ENCODE measurements at places on chromosomes 4 and X. TPM values are rescaled to one million over a fixed set of nuclear protein-coding genes. Genes with fewer than 3 reads are reported as not detected.

GRCh38 chrX:153674219-153674851, 722 bp upstream of the PNCK start:
- H3K27me3 ChIP-seq, result no peaks in the 10 kb centered on the region
- H3K36me3 ChIP-seq, result no peaks in the 10 kb centered on the region
- no peaks in the 10 kb centered on the region for H3K4me1 ChIP-seq
- no peak overlapping the region for H3K4me3 ChIP-seq
- no peak overlapping the region for H3K27ac ChIP-seq

- H3K27ac ChIP-seq, result no peak overlapping the region
- DNase-seq, result no peak
Measured at GRCh38 chrX:132045456-132045855, 22.4 kb downstream of the STK26 start.

- no peaks in the 10 kb centered on the region for H3K27me3 ChIP-seq
- no peak overlapping the region for H3K4me3 ChIP-seq
- no peaks in the 10 kb centered on the region for H3K36me3 ChIP-seq
- H3K4me1 ChIP-seq, result no peaks in the 10 kb centered on the region
Measured at GRCh38 chrX:148337873-148338272, 162.5 kb upstream of the AFF2 start.

DNA sequence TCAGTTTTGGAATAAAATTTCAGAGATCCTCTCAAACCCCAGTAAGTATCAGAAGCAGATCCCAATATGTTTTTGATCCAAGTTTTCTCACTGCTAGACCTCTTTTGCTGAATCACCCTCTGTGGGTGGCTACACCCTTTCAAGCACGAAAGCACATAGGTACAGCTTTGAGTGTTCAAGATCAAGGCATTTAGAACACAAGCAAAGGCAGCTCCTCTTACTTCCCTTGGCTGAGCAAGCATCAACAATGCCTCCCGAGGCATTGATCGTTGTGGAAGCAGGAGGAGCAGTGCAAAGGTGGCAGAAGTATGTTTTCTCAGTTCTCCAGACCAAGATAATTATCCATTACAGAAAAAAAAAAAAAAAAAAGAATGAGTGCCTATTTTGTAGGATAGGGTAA, 72.0 kb upstream of the TSPAN7 start:
- H3K4me3 ChIP-seq, result no peak overlapping the region
- DNase-seq, result no peak
- peaks cover 7% of the 10 kb centered on the region for H3K27me3 ChIP-seq
- no peaks in the 10 kb centered on the region for H3K4me1 ChIP-seq
- H3K27ac ChIP-seq, result no peak overlapping the region

DNA sequence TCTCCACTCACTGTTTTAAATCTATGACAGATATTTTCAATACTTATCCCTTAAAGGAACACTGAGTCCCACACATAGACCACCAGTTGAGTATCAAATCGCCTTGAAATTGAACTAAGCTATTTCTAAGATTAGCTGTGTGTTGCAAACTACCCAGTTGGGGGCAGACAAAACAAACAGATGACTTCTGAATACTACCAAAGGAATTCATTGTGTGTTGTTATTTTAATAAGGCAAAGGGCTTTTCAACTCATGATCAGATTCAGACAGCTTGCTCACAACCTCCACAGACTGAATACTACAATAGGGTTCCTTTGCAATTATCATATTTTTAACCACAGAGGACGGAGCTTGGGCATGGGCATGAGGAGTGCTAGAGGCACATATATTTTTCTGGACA, 283.0 kb upstream of the GPC4 start:
- H3K4me1 ChIP-seq, result peaks cover 17% of the 10 kb centered on the region
- H3K27ac ChIP-seq, result no peak overlapping the region
- H3K27me3 ChIP-seq, result no peaks in the 10 kb centered on the region
- no peak overlapping the region for H3K4me3 ChIP-seq
- H3K36me3 ChIP-seq, result no peaks in the 10 kb centered on the region
- DNase-seq, result peak; percentile 60

- H3K4me3 ChIP-seq, result no peak overlapping the region
- H3K36me3 ChIP-seq, result peaks cover 4% of the 10 kb centered on the region
- H3K27ac ChIP-seq, result no peak overlapping the region
- H3K27me3 ChIP-seq, result no peaks in the 10 kb centered on the region
- no peaks in the 10 kb centered on the region for H3K4me1 ChIP-seq
Measured at GRCh38 chrX:51813886-51814460, 70.7 kb downstream of the GSPT2 start.

DNA sequence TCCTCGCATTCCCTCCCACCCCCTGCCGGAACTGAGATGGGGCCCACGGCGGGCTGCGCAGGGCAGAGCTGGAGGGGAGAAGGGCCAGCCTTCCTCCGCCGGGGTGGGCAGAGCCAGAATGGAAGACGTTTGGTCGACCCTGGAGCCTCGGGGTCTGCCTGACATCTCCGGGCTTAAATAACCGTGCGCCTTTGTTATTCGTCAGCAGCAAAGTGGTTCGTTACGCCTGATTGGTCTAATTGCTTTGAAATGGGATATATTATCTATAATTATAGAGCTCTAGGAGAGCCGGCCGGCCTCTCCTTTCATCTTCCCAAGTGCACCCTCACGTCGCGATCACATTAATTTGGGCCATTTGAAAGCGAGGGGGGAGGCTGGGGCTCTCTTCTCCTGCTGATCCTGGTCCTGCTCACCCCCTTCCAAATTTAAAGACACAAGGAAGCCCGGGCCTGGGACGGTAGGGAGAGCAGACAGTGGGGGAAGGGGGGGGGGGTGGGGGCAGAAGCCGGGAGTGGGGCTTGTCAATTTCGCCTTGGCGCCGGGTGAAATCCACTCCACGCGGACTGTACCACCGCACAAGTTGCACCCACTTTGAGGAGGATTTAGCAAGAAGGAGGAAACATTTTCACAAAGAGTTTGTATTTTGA, 4.7 kb upstream of the MSX1 start:
- H3K27me3 ChIP-seq, result peaks cover 25% of the 10 kb centered on the region
- no peak overlapping the region for H3K4me3 ChIP-seq
- no peak overlapping the region for H3K27ac ChIP-seq
- H3K4me1 ChIP-seq, result no peaks in the 10 kb centered on the region
- no peak for DNase-seq

- no peaks in the 10 kb centered on the region for H3K27me3 ChIP-seq
- no peak overlapping the region for H3K27ac ChIP-seq
- H3K36me3 ChIP-seq, result no peaks in the 10 kb centered on the region
- no peak overlapping the region for H3K4me3 ChIP-seq
- no peaks in the 10 kb centered on the region for H3K4me1 ChIP-seq
Measured at GRCh38 chr4:13762130-13762529, 134.6 kb upstream of the BOD1L1 start.

DNA sequence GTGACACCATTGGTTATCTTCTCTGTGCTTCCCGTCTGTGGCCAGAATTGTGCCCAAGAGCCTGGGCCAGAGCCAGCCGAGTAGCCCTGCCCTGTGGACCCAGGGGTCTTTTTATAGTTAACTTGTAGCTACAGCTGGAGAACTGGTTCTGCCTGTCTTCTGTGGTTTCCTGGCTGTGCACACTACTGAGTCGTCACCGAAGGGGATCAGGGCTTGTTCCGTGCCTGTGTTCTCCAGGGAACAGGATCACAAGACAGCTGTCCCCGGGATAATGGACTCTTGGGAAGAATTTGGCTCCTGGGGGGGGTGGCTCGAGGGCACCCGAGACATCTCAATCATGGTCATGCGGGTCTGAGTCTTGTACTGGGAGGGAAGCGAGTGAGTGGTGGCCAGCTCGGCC, 22.1 kb upstream of the OPN1LW start:
- DNase-seq, result peak; percentile 83
- peaks cover 32% of the 10 kb centered on the region for H3K4me1 ChIP-seq
- H3K27me3 ChIP-seq, result no peaks in the 10 kb centered on the region
- peak overlapping the region; percentile 71 for H3K27ac ChIP-seq
- H3K4me3 ChIP-seq, result no peak overlapping the region

- no peak overlapping the region for H3K4me3 ChIP-seq
Measured at GRCh38 chr4:113951263-113951662, 28.2 kb downstream of the ARSJ start.

DNA sequence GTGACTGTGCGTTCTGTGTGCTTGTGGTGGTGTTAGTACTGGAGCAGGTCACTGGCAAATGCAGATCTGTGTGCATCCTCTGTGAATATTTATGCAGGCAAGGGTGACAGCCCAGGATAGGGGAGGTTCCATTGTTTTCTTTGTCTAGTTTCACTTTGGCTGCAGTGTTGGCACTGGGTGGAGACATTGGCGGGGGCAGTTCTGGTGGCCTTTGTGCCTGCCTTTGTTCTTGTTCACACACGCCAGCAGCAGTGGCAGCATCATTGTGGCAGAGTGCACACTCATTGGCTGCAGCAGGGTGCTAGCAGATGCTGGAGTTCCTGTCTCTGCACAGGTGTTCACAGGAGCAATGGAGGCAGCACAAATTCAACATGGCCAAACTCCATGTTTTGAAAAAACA, 495.3 kb downstream of the UBE2NL start:
- no peaks in the 10 kb centered on the region for H3K27me3 ChIP-seq
- no peaks in the 10 kb centered on the region for H3K36me3 ChIP-seq
- no peak for DNase-seq
- no peaks in the 10 kb centered on the region for H3K4me1 ChIP-seq
- H3K27ac ChIP-seq, result no peak overlapping the region

DNA sequence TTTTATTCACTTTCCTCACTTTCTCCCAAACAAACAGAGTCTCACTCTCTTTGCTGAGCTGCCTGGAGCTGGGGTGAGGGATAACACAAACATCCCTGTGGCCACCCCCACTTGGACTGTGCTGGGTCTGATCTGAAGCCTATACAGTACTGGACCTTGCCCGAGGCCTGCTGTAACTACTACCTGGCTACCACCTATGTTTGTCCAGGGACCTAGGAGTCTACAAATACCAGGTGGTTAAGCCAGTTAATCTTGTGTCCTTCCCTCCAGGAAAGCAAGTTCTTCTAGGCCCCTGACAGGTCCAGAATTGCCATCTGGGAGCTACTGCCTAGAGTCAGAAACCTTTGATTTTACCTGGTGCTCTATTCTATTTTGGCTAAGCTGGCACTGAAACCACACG, 87.3 kb downstream of the RTL3 start:
- H3K27ac ChIP-seq, result no peak overlapping the region
- H3K36me3 ChIP-seq, result no peaks in the 10 kb centered on the region
- H3K27me3 ChIP-seq, result no peaks in the 10 kb centered on the region
- H3K4me1 ChIP-seq, result no peaks in the 10 kb centered on the region
- H3K4me3 ChIP-seq, result no peak overlapping the region
- no peak for DNase-seq

DNA sequence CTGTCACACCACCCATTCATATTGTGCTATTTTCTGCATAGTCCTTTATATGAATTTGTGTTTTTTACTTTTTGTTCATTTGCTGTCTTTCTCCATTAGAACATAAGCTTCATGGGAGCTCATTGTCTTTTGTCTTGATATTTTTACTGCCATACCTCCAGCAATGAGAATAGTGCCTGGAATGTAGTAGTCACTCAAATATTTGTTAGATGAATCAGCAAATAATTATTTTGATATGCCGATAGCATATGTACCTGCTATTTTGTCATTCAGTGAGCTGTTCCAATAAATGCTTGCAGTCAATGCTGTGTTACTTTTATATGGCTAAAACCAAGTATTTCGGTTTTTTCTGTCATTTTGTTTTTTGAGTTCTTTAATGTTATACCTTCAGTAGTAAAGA, 43.5 kb upstream of the SLC25A31 start:
- peak overlapping the region; percentile 57 for H3K27ac ChIP-seq
- DNase-seq, result peak; percentile 86
- no peaks in the 10 kb centered on the region for H3K27me3 ChIP-seq
- H3K4me3 ChIP-seq, result 0 out of 2 replicates have a peak overlapping the region, but pooled peaks have one; percentile 4
- no peaks in the 10 kb centered on the region for H3K36me3 ChIP-seq

GRCh38 chrX:150212672-150213480, 150.2 kb upstream of the MAMLD1 start:
- no peak overlapping the region for H3K27ac ChIP-seq
- no peak overlapping the region for H3K4me3 ChIP-seq
- no peaks in the 10 kb centered on the region for H3K27me3 ChIP-seq

DNA sequence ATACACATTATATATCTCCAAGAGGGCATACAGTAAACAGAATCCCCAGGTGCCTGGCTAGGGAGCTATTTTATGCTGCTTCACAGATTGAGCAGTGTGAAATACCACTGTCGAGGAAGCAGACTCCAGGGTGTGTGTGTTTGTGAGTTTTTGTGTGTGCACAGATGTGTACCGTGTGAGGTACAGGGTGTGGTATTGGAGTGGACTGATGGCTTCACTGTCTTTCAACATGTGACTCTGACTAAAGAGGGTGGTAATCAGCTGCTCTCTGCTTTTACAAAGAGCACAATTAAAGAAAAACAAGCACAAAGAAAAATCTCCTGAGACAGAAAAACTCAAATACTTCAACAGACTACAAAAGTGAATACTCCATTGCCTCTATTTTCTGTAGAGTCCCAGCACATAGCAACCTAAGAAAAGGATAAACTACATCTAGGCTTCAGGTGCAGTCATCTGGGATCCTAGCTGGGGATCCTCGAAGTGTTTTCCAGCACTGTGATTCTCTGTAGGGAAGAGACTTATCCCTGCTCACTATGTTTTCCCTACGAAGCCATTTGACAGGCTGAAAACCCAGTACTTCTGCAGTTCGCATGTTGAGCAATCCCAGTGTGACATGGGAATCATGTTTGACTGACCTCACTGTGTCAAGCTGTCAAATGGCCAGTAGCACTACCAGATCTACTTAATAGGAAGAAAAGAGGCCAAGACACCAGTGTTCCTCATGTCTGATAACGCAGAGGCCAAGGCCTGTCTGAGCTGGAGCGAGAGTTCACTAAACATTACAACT, 100.3 kb downstream of the CDS1 start:
- H3K36me3 ChIP-seq, result peaks cover 12% of the 10 kb centered on the region
- H3K27me3 ChIP-seq, result no peaks in the 10 kb centered on the region
- H3K4me3 ChIP-seq, result no peak overlapping the region
- no peak overlapping the region for H3K27ac ChIP-seq
- H3K4me1 ChIP-seq, result peaks cover 10% of the 10 kb centered on the region

DNA sequence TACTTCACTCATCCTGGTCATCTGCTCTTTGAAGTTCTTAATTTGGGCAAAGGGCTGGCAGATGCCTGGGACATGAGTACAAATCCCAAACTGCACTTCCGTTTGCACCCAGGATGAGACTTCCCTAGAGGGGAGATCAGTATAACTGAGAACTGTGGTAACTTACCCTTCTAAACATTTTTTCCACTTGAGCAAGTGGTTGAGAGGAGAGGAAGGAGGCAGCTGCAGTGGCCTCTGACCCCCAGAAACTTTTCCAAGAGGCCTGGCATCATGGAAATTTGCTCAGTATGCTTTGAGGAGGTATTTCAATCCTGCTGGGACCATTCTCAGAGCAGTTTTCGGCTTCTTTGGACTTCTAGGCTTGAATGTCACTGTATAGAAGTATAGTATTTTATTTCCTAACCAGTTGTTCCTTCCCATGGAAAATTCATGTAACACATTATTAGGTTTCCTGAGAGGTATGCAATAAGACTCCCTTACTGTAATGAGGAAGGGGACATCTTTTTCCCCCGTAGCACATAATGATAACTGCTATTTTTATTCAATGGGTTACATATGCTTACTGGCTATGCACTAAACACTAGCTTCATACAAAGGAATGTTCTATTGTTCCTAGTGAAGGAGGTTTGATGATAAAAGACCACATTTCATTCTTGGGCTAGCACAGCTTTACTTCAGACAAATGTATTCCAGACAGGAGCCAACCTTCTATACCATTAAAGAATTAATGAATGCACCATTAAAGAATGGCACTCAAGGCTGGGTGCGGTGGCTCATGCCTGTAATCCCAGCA, 129.3 kb downstream of the SHROOM3 start:
- H3K27ac ChIP-seq, result peak overlapping the region; percentile 92
- H3K4me1 ChIP-seq, result peaks cover 34% of the 10 kb centered on the region
- DNase-seq, result no peak

EMCN gene
- not detected for total RNA-seq

UCP1 gene
- not detected for total RNA-seq

MAGEA8 gene
- not detected for total RNA-seq

DCAF4L1 gene
- total RNA-seq, result 0.63 TPM

IL2 gene
- total RNA-seq, result not detected
